NCI-H2081 (cell line): ENCODE measurements at places on chromosomes 2 and 18.

DNA sequence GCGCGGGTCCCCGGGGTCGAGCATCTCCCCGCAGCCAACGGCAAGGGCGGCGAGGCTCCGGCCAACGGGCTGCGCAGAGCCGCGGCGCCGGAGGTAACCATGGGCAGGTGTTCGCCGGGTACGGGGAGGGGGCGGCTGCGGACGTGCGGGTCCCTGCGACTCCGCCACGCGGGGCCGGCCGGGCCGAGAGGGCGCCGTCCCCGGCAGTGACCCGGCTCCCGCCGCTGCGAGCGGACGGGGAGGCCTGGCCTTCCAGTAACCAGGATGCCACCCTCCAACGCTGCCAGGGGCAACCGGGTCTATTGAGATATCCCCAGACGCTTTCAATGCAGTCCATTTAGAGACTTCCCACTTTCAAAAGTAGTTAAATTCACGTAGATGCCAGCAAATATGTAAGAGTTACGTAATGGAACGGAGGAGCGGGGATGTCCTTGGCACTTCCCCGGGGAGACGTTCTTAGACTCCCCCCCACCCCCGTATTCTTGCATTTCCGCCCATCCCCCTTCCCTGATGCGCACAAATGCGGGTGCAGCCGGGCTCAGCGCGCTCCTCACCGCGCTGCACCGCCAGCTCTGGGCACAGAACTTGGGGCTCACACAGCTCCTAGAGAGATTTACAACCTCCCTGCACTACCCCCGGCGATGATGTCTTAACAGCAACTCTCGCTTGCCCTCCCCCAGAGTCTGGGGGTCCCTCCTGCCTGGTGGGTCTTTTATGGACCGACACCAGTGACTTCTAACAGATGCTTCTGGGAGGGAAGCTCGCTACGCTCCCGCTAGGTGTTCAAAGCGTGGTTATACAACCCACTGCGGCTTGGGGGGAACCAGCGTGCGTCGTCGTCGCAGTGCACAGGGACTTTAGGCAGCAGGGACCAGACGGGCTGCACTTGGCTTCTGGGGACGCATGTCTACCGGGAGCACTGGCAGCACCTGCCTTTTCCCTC is 657 bp downstream of the SGPP2 start:
- peak; percentile 74 for DNase-seq

GRCh38 chr2:153235516-153235915 is 243.0 kb downstream of the RPRM start:
- no peak for DNase-seq

- no peak for DNase-seq
Measured at GRCh38 chr2:25416674-25417073, 74.9 kb upstream of the DNMT3A start.

DNA sequence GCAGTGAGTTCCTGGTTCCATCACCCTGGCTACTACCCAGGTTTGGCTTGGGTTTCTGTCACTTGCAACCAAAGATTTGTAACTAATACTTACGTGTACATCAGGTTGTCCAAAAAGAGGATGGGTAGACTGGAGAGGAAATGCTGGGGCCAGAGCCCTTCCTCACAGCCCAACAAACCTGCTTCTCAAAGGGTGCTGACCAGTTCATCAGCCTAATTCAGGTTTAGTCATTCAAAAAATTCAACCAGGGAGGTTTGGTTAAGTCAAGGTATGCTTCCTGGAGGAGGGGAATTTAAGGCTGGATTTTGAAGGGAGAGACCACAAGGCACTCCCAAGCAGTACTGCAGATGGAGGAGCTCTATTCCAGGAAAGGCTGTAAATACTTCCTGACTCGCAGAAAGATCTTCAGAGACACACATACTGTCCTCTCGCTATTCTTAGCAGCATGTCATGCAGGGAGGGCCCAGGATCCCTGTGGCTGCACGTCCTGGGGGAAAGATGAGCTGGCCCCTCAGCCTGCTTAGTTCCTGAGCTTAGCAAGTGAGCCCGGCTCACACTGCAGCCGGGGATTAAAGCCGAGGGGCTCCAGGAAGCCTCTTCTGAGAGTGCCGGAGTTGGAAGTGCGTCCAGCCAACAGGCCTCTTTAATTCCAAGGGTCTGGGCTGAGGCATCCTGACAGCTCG is 40.0 kb upstream of the BIN1 start:
- no peak for DNase-seq

GRCh38 chr2:21333684-21334083 is 209.9 kb downstream of the TDRD15 start:
- peak; percentile 55 for DNase-seq

DNA sequence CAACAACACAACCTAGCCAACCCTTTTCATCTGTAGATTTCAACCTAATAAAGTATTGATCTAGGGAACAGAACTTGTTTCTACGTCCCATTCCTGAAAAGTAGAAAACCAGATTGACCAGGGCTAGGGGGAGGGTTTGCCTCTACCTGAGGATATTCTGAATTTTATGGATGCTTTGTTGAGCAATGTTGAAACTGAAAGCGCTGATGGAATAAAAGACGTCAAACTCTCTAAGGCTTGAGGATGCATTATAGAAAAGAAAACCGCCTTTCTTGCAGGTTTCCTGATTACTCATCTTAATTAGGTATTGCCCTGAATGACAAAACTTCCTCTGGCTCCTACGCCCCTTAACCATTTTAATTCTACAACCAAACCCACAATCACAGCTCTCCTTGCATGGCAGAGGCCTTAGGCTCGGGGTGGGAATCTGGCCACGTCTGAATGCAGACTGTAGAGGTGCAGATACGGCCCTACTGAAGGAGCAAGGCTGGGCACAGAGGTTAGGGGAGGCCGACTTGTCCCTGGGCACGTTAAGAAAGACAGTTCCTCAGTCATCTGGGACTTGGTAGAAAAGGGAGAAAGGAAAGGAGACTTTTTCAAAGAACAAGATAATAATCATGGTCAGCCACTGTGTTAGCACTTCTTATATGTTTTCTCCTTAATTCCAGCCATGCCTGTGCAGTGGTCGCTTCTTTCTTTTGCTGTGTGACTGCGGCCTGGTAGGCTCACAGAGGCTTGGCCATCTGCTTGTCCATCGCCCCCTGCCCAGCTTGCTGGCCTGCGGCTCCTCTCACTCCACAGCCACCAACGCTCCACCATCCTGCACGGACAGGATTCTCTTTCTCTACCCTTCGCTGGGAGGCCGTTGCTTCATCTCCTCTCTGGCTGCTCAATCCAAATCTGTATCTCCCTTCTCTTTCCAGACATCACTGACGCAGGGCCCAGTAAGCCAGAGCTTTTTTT is 209.5 kb downstream of the VAPA start:
- DNase-seq, result no peak

GRCh38 chr2:236112466-236112865 is 55.7 kb downstream of the GBX2 start:
- no peak for DNase-seq

DNA sequence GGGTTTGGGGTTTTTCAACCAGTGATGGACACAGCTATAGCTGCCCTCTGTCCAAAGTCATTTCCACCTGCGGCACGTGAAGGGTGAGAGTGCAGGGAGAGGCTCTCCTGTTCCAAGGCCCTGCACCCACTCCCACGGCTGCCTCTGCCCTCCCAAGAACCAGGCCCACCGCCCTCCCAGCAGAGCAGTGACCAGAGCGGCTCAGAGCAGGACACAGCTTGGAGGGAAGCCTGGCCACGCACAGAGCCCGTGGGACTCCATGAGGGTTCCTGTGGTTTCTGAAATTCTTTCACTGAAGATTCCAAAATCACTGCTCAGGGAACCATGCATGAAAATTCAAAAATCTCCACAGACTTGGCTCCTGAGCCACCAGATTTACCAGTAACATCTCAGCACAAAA is 67.3 kb upstream of the SALL3 start:
- no peak for DNase-seq

GRCh38 chr2:102143450-102143985 is 972 bp downstream of the IL1R1 start:
- no peak for DNase-seq

GRCh38 chr2:16386431-16386830 is 279.2 kb downstream of the CYRIA start:
- DNase-seq, result no peak
